ENCODE measurements at places on chromosomes 5 and 9.
A peak's percentile ranks its signal among the peaks of the same experiment; 100 is the strongest.

DNA sequence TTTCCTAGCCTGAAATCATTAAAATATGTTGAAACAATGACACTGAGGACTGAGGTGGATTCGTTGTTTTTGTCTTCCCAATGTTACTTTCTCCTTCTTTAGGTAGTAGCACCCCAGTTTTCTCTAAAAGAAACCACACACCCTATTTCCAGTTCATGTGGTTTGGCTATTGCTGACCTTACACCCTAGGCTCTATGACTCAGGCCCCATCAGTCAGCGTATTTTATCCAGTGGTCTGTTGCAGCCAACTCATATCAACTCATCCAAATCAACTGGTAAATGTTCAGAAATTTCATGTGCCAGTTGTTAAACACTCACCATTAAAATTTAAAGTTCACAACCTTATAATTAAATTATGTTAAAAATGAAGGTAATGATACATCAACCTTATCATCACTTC is 44.6 kb upstream of the NFIB start:
- DNase-seq: no peak

GRCh38 chr5:125311743-125312142 is 565.3 kb upstream of the ZNF608 start:
- DNase-seq: no peak

GRCh38 chr5:25716680-25717079 is 1071.9 kb upstream of the CDH10 start:
- no peak for DNase-seq

GRCh38 chr5:90560771-90561170 is 2.2 kb downstream of the ADGRV1 start:
- no peak for DNase-seq

- DNase-seq: no peak
Measured at GRCh38 chr5:2239201-2239910, 356.6 kb upstream of the IRX4 start.

- no peak for DNase-seq
Measured at GRCh38 chr5:151037561-151038411, 17.4 kb downstream of the GPX3 start.

DNA sequence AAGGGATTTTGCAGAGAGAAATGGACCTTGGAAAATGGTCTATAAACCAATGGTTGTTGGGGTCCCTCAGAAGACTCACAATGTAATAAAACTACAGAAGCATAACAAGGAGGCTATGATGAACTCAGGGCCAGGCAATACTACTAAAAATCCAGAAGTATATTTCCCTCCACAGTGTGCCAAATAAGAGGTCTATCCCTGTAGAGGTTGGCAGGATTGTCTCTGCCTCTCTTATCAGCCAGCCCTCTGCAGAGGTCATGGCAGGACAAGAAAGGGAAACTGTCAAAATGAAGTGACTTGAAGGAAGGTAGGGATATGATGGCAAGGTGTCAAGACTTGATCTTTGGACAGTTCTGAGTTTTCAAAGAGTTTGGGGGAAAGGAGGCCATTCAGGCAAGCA is 115.7 kb upstream of the NR5A1 start:
- peak; percentile 16 for DNase-seq

GRCh38 chr5:108762660-108763059 is 15.0 kb downstream of the FER start:
- DNase-seq: peak; percentile 53

- no peak for DNase-seq
Measured at GRCh38 chr9:77871483-77871882, 160.1 kb downstream of the GNAQ start.

- peak; percentile 84 for DNase-seq
Measured at GRCh38 chr5:126676195-126676624, 75.5 kb downstream of the PHAX start.

GRCh38 chr5:109962882-109963603 is 273.3 kb downstream of the MAN2A1 start:
- DNase-seq: peak; percentile 50

GRCh38 chr5:111869681-111870080 is 112.7 kb upstream of the NREP start:
- no peak for DNase-seq

- DNase-seq: no peak
Measured at GRCh38 chr5:66452109-66452508, 144.1 kb upstream of the MAST4 start.

DNA sequence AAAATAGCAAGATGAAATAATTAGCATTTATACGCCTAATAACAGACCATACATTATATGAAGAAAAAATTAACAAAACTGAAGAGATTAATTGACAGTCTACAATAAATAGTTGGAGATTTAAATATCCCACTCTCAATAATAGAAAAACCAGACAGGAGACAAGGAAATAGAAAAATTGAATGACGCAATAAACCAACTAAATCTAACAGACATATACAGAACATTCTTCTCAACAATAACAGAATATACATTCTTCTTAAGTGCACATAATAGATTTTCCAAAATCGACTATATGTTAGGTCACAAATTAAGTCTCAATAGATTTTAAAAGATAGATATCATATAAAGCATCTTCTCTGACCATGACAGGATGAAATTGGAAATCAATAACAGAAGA is 25.6 kb upstream of the RNF180 start:
- no peak for DNase-seq

DNA sequence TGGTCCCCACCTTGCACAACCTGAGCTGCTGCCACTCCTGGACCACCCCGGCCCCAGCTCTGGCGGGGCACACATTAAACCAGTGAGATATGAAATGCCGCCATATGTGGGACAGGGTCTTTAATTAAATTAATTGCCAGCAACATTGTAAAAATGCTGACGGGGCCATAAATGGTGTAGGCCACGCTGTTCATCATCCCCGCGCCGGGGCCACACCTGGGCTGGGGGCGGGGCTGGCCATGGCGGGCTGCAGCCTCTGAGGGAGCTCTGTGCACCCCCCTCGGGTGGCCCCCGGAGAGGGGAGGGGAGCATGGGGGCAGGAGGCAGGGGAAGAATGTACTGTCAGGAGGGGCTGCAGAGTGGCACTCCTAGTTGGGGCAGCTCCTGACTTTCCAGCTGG is 41.0 kb downstream of the UNC5A start:
- no peak for DNase-seq

GRCh38 chr5:20000416-20000815 is 12.4 kb upstream of the CDH18 start:
- no peak for DNase-seq

GRCh38 chr9:5922192-5922591 is 31.5 kb downstream of the MLANA start:
- no peak for DNase-seq

GRCh38 chr9:104779946-104780535 is 16.1 kb downstream of the NIPSNAP3B start:
- DNase-seq: peak; percentile 52

GRCh38 chr9:71812385-71812784 is 44.1 kb upstream of the CEMIP2 start:
- DNase-seq: no peak

- no peak for DNase-seq
Measured at GRCh38 chr9:95311961-95312360, 5.5 kb downstream of the FANCC start.

DNA sequence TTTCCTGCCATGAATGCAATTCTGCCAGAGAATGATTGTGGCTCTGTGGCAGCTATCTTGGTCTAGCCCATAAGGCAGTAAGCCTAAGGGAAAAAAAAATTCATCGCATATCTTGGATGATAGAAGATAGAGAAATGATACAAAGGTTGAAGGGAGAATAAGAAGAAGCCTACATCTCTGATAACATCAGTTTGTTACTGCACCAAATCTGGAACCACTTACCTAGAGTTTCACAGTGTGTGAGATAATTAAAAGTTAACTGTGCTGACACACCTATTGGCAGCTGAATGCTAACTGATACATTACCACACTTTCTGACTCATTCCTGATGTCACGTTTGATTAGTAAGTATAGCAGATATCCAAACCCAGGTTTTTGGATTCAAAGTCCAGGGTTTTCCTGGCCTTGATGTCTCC is 91.6 kb upstream of the TAF11L2 start:
- no peak for DNase-seq

- no peak for DNase-seq
Measured at GRCh38 chr5:32618962-32619361, 33.6 kb downstream of the SUB1 start.

DNA sequence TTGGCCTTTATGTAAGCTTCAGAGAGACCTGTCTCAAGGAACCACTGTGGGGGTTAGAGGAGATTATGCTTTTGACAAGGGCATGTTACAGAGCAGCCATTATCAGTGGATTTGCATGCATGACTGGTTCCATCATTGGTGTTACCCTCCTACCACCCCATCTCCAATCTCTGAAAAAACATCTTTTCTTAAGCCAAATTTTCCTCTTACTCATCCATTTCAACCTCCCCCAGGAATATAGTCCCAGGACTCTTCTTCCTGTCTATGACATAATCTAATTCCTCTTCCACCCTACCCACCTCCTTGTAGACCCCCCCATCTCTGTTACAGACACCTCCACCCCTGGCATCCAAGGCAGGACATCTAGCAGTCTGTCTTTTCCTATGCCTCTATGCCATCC is 33.1 kb upstream of the ADRB2 start:
- DNase-seq: no peak

GRCh38 chr9:132348676-132349075 is 6.1 kb downstream of the SETX start:
- no peak for DNase-seq

GRCh38 chr9:70874451-70874850 is 247.0 kb downstream of the TRPM3 start:
- DNase-seq: no peak

GRCh38 chr5:22947921-22948320 is 94.8 kb upstream of the CDH12 start:
- DNase-seq: no peak

- DNase-seq: no peak
Measured at GRCh38 chr9:3458806-3459475, 66.9 kb downstream of the RFX3 start.

DNA sequence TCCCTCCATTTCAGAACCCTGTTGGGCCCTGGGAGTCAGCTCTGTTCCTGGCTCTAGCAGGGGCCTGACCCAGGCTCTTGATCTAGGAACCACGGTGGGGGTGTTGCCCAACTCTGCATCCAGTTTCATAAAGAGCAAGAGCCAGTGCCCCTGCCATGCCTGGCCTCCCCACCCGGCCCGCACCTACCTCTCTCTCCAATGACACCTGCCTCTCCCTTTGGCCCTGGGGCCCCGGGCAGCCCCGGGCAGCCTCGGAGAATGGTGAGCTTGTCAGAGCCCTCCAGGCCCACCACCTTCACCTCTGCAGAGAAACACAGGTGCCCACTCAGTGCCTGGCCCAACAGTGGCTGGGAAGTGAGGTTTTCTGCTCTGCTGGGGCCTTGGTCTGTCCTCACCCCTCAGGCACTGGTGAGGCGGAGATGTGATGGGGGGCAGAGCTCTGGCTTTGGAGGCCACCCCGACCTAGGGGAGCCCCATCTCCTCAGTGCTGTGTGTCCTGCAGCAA is 1.5 kb downstream of the FCN1 start:
- no peak for DNase-seq

DNA sequence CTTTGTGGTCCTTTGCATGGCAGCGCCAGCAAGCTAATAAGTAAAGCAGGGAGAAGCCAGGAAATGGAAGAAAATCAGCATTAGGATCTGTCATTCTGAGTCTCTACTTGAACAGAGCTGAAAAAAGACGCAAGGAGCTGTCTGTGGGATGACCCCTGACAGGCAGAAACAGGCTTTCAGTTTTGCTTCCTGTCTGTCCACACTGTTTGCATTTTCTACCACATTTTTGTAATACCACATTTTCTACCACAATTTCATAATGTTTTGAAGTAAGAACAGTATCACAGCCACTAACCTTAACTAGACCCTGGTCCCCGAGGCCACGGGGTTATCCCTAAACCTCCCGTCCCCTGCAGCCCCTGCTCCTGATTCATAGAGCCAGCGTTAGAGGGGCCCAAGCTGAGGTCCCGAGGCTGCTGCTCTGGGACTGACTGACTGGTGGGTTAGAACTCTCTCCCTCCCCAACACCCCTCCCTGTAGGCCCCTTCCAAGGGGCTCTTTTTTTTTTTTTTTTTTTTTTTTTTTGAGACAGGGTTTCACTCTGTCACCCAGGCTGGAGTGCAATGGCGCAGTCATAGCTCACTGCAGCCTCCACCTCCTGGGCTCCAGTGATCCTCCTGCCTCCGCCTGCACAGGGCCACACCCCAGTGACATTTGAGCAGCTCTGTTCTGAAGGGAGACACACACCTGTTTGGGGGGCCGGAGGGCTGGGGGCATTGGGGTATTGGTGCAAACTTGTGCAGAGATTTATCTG is 4.0 kb upstream of the CLIC3 start:
- DNase-seq: peak; percentile 75

DNA sequence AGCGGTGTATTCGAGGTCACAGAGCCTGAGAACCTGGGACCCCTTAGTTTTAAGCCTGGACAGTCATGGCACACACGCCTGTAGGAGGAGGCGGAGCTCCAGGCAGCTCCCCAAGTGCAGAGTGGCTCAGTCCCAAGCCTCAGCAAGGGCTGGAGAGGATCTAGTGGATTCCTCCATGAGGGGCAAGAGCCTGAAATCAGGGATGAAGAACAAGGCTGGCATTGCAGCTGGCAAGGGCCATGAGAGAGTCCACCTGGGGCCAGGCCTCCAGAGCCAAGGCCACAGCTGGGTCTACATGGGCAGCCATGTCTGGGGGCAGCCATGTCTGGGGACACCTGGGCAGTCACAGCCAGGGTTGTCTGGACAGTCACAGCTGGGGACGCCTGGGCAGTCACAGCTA is 21.9 kb downstream of the ADAMTSL2 start:
- DNase-seq: no peak

DNA sequence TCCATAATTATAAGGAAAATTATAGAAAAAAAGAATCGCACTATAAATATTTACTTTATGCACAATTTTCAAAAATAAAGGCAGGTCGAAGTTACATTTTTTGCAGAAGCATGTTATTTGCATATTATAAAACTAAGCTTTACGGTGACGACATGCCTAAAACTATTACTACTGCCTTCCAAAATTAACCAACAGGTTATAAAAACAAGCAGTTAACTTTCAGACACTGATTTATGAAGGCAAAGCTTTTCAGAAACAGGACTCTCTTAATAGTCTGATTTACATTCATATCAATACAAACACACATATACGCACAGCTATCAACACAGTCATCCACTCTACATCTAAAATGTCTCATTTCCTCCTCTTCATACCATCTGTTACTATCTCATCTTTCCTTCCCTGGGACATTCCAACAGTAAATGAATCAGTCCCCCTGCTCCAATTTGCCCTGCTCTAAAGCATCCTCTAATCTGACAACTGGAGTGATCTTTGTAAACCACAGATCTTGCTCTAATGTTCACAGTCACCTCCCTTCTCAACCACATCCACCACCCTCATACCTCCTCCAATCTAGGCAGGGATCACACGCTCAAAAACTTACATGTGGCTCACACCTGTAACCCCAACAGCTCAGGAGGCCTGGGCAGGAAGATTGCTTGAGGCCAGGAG is 21.6 kb downstream of the FBXW11 start:
- peak; percentile 44 for DNase-seq

GRCh38 chr9:110746211-110746930 is 77.8 kb downstream of the MUSK start:
- DNase-seq: no peak

DNA sequence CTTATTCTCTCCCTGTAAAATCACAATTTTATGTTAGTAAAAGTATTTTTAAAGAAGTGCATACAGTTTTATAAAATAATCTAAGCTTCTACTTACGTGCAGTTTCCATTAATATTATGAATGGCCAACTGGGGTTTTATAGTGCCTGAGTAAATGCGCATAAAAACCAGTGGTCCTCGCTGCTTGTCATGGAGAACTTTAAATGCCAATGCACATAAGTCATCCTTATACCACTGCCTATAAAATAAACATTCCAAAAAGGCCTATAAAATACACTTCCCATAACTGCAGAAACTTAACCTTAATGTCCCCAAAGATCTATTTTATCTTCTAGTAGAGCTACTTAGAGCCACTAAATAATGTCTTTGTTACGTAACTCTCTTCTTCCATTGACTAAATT is 28.5 kb downstream of the GFM2 start:
- no peak for DNase-seq

Measured in hematopoietic multipotent progenitor cell treated with erythropoietin and hydrocortisone succinate and interleukin-3 and kit ligand, for 4 days (in vitro differentiated cells).